ENCODE measurements at places on chromosomes 12 and 14.

GRCh38 chr14:50319293-50319692, 7.2 kb downstream of the DMAC2L start:
- H3K27me3 ChIP-seq: no peaks in the 10 kb centered on the region
- H3K36me3 ChIP-seq: no peaks in the 10 kb centered on the region
- no peak for DNase-seq
- no peak overlapping the region for H3K4me3 ChIP-seq
- no peaks in the 10 kb centered on the region for H3K4me1 ChIP-seq
- no peak overlapping the region for H3K27ac ChIP-seq

DNA sequence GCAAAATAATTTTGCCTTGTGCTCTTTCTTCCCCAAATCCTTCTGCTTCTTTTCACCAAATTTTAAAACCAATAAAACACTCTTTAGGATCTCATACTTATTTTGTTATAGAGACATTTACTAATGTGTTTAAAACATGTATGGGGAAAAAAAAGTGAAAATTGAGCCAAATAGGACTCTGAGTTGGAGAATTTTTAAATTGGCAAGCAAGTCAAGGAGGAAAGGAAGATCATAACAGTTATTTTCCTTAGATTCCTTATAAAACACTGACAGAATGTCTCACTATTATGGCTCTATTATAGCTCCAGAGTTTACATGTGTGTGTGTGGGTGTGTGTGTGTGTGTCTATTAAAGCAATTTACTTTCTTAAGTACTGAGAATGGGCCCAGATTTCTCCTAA, 220.5 kb downstream of the SLC6A15 start:
- H3K4me3 ChIP-seq: no peak overlapping the region
- no peak overlapping the region for H3K27ac ChIP-seq
- H3K36me3 ChIP-seq: no peaks in the 10 kb centered on the region
- DNase-seq: no peak
- H3K27me3 ChIP-seq: no peaks in the 10 kb centered on the region

DNA sequence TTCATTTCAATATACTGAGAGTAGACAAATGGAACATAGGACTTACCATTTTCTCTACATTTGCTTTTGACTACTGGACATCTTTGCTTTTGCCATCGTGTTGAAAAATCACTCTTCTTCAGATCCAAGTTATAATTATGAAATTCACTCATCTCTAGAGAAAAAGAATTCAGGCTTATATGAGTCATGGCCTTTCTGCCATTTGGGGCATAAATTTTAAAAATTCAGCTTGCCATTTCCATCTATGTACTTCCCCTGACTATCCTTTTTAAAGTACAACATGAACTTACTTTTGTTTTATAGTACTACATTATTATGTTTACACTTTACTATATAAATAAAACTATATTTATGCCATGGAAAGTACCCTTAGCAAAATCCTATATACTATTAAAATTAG, 3.0 kb downstream of the KLRK1 start:
- H3K27me3 ChIP-seq: no peaks in the 10 kb centered on the region
- H3K27ac ChIP-seq: no peak overlapping the region
- no peaks in the 10 kb centered on the region for H3K36me3 ChIP-seq

DNA sequence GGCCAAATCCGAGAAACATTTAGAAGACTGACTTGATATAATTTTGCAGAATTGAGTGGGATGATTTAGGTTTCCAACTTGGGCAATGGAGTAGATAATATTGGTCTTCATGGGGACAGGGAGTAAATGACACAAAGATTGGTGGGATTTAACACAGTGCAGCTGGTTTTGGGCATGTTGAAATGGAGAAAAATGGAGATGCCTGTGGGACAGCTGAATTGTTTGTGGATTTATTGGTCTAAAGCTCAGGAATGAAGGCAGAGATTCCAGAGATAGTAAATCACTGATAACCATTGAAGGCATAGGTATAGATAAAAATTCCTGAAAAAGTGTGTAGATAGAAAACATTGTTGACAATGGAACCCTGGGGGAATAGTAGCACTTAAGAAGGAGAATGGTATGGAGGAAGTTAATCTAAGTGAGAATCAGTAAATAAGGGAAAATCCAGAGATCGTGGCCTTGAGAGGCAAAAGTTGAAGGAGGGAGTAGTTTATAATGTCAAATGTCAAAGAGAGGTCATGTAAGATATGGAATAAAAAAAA, 120.9 kb upstream of the ATP2B1 start:
- H3K4me1 ChIP-seq: peaks cover 4% of the 10 kb centered on the region
- no peak overlapping the region for H3K27ac ChIP-seq
- H3K27me3 ChIP-seq: no peaks in the 10 kb centered on the region

DNA sequence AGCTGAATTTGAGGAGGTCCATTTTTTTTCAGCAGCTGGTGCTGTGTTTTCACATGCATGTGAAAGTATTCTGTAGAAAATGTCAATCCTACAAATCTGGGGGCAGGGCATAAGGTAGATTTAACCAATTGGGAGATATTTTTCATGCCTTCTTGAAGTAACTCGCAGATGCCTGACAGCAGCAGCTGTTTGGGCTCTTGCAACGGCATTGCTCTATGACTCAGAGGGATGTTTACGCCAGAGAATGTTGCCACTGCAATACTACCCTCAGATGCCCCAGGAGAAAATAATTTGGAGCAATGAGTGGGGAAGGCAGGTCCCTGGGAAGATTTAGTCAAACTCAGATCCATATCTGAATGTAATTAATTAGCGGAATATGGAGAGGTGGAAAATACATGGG, 42.5 kb upstream of the MYBPC1 start:
- H3K27ac ChIP-seq: no peak overlapping the region
- no peaks in the 10 kb centered on the region for H3K4me1 ChIP-seq
- no peak overlapping the region for H3K4me3 ChIP-seq
- H3K27me3 ChIP-seq: no peaks in the 10 kb centered on the region
- DNase-seq: peak; percentile 65
- H3K36me3 ChIP-seq: no peaks in the 10 kb centered on the region

Data from mesendoderm (in vitro differentiated cells).